Muscle of leg (tissue), 16 donors: ENCODE measurements at places on chromosomes 2 and 18. TPM values are rescaled to one million over a fixed set of nuclear protein-coding genes. Genes with fewer than 3 reads are reported as not detected.
A peak's percentile ranks its signal among the peaks of the same experiment; 100 is the strongest.

DNA sequence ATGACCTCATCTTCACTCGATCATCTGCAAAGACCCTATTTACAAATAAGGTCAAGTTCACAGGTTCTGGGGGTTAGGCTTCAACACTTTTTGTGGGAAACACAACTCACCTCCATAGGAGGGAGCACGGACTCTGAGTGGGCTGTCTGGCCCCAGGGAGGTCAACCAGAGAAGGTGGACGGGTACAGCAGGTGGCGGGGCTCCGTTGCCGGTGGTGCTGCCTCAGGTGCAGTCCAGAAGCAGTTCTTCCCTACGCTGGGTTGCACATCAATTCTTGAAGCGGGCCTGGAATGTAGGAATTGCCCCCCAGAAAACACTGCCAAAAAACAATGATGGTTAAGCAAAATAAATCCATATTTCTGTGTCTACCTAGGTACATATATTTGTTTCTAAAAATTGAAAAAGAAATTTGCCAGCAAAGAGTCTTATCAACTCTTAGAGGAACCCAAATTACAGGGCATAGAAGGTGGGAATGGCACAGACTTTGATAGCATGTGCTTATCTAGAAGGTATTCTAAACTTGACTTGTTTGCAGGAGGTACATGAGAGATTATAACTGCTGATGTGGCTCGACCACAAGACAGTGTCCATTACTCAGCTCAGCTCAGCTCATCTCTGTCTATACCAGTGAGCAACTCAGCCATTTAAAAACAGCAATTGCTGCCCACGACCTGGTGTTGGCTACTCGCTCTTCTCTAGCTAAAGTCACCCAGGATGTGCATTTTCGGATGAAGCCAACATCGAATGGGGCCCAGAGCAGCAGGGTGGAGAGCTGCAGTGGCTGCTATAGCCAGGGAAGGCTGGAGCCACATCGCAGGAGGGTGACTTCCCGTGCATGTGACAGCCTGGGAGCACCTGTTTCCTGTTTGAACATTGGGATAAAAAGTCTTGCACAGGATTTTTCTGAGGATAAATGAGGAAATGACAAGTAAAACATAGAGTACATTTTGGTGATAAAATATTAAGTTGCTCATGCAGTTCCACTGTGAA lies 128.7 kb downstream of the RNF144A start:
- H3K27me3 ChIP-seq = no peaks in the 10 kb centered on the region
- H3K4me3 ChIP-seq = no peak overlapping the region
- DNase-seq = no peak
- H3K36me3 ChIP-seq = peaks cover 25% of the 10 kb centered on the region

- H3K4me3 ChIP-seq = no peak overlapping the region
- no peak for DNase-seq
- peaks cover 73% of the 10 kb centered on the region for H3K36me3 ChIP-seq
- no peak overlapping the region for H3K27ac ChIP-seq
- H3K27me3 ChIP-seq = no peaks in the 10 kb centered on the region
Observed at GRCh38 chr2:97758131-97758705, 44.8 kb downstream of the ZAP70 start.

- H3K4me3 ChIP-seq = no peak overlapping the region
- H3K4me1 ChIP-seq = peaks cover 23% of the 10 kb centered on the region
- DNase-seq = peak; percentile 54
- H3K36me3 ChIP-seq = no peaks in the 10 kb centered on the region
- no peak overlapping the region for H3K27ac ChIP-seq
Observed at GRCh38 chr2:71749671-71750101, 296.3 kb downstream of the DYSF start.

- H3K27ac ChIP-seq = no peak overlapping the region
- H3K27me3 ChIP-seq = no peaks in the 10 kb centered on the region
- H3K4me1 ChIP-seq = peaks cover 1% of the 10 kb centered on the region
- peaks cover 42% of the 10 kb centered on the region for H3K36me3 ChIP-seq
Observed at GRCh38 chr2:174574657-174575056, 22.9 kb downstream of the WIPF1 start.

- DNase-seq = no peak
- H3K36me3 ChIP-seq = peaks cover 7% of the 10 kb centered on the region
- H3K27ac ChIP-seq = no peak overlapping the region
- no peak overlapping the region for H3K4me3 ChIP-seq
- H3K27me3 ChIP-seq = no peaks in the 10 kb centered on the region
Observed at GRCh38 chr2:190440113-190440512, 32.0 kb downstream of the MFSD6 start.

DNA sequence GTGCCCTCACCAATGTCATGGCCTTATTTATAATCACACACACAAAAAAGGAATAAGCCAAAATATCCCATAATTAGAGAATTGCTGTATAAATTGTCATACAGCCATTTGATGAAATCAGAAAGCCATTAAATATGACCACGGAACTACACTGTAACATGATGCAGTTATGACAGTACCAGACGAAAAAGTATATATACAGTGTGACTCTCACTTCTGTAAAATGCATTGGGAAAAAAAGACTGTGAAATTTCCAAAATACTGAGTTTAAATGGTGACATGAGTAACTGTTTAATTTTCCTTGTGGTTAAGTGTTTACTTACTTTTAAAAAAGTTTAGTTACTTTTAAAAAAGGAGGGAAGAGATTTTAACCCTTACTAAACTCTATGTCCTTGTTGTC lies 25.4 kb downstream of the UXS1 start:
- no peaks in the 10 kb centered on the region for H3K4me1 ChIP-seq
- no peak for DNase-seq
- H3K4me3 ChIP-seq = no peak overlapping the region
- H3K36me3 ChIP-seq = peaks cover 4% of the 10 kb centered on the region
- H3K27ac ChIP-seq = no peak overlapping the region

GRCh38 chr2:217467331-217467730 lies 535.5 kb downstream of the TNS1 start:
- H3K27ac ChIP-seq = peak overlapping the region; percentile 68
- peak; percentile 73 for DNase-seq
- peaks cover 2% of the 10 kb centered on the region for H3K27me3 ChIP-seq
- no peaks in the 10 kb centered on the region for H3K36me3 ChIP-seq
- H3K4me1 ChIP-seq = peaks cover 17% of the 10 kb centered on the region

DNA sequence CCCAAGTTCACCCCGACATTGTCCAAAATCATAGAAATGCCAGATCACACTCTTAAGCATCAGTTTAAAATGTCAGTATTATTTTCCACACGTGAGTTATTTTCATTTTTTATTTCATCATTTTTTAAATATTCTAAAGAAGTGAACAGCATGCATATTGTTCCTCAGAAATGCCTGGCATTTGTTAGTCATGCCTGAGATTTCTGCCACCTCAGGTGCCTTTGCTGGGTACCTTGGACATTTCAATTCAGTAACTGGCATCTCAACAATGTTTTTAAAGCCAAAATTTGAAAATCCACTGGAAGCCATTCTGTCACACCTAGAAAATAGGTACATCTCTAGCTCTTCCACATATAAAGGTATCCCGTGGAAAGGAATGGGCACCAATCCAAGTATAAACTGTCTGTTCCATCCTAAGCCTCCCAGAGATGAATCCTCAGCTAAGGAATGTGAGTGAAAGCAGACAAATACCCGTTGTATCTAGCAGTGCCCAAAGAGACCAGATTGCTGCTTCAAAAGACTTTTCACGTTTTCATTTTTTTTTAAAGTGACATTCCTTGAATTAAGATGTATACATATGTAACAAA lies 159.8 kb downstream of the ZNF385B start:
- H3K27me3 ChIP-seq = no peaks in the 10 kb centered on the region
- DNase-seq = no peak
- no peak overlapping the region for H3K4me3 ChIP-seq

Gene TEX44
- total RNA-seq = not detected

DNA sequence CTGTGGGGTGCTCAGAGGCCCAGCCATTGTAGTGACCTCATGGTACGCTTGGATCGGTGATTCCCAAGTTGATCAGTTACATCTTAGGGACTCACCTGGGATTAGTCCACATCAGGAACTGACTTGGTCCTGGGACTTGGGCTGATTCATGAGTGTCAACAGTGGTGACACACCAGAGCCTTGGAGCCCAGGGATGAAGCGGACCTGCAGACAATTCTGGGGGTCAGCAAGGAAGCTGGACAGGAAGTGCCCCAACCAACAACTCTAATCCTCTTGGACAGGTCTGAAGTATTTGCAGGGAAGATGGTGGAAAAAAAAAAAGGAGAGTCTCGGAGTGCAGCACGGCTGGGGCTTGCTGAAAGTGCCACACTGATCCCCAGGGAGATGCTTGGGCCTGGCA lies 288.6 kb downstream of the PHLPP1 start:
- H3K36me3 ChIP-seq = no peaks in the 10 kb centered on the region
- peaks cover 6% of the 10 kb centered on the region for H3K4me1 ChIP-seq
- no peak overlapping the region for H3K4me3 ChIP-seq
- H3K27me3 ChIP-seq = no peaks in the 10 kb centered on the region
- DNase-seq = no peak
- H3K27ac ChIP-seq = no peak overlapping the region

- no peak overlapping the region for H3K4me3 ChIP-seq
- no peaks in the 10 kb centered on the region for H3K4me1 ChIP-seq
- no peaks in the 10 kb centered on the region for H3K36me3 ChIP-seq
- peak; percentile 86 for DNase-seq
Observed at GRCh38 chr2:233982421-233983121, 65.4 kb downstream of the TRPM8 start.

DNA sequence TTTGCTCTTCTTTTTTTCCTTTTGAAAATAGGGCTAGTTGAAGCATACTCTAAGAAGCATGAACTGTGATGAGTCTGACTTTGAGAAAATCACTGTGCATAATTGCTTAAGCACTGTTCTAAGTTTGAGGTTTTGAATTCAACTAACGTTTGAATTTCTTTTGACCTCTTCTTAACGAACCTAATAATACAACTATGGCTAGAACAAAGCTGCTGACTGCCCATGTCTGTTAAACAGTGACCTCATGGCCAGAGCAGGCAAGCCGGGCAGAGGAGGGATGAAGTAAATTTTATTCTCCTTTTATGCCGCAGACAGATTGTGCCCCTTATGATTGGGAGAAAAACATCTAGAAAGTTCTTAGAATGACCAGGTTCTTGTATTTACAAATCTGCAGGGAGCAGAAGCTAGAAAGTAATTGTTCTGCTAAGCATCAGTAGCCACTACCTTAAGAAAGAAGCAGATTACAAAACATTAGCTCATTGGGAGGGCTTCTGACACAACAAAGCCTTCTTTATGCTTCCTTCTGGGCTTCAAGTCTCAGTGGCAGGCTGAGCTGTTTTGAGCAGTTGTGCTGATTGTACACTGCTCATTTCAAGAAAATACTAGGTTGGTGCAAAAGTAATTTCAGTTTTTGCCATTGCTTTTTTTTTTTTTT lies 97.8 kb upstream of the RASGRP3 start:
- H3K4me1 ChIP-seq = peaks cover 2% of the 10 kb centered on the region
- peak; percentile 32 for DNase-seq
- peaks cover 2% of the 10 kb centered on the region for H3K36me3 ChIP-seq
- H3K4me3 ChIP-seq = no peak overlapping the region
- H3K27ac ChIP-seq = no peak overlapping the region
- H3K27me3 ChIP-seq = no peaks in the 10 kb centered on the region

Gene NRP2
- 19.9 TPM for total RNA-seq

Gene CRACDL
- 1.6 TPM for total RNA-seq

GRCh38 chr2:227906991-227907390 lies 35.6 kb downstream of the DAW1 start:
- no peak for DNase-seq
- H3K27me3 ChIP-seq = no peaks in the 10 kb centered on the region
- no peaks in the 10 kb centered on the region for H3K4me1 ChIP-seq
